Lung (tissue), 17 donors: ENCODE measurements at places on chromosomes 7 and 10. TPM values are rescaled to one million over a fixed set of nuclear protein-coding genes. Genes with fewer than 3 reads are reported as not detected.

Gene PSPH
- 7.8 TPM for polyA plus RNA-seq

Gene TMEM140
- 17.4 TPM for polyA plus RNA-seq

Gene PAPSS2
- polyA plus RNA-seq = 29.0 TPM

- H3K36me3 ChIP-seq = no peaks in the 10 kb centered on the region
- H3K4me3 ChIP-seq = no peak overlapping the region
- peak; percentile 86 for DNase-seq
- H3K27ac ChIP-seq = peak overlapping the region; percentile 89
- no peaks in the 10 kb centered on the region for H3K27me3 ChIP-seq
These were observed 10.7 kb downstream of the ESYT2 start for GRCh38 chr7:158818325-158819213.

GRCh38 chr7:77837275-77837674 lies 38.7 kb downstream of the PHTF2 start:
- H3K4me3 ChIP-seq = no peak overlapping the region
- DNase-seq = no peak
- H3K27me3 ChIP-seq = no peaks in the 10 kb centered on the region
- no peaks in the 10 kb centered on the region for H3K4me1 ChIP-seq
- H3K27ac ChIP-seq = no peak overlapping the region

- no peak overlapping the region for H3K4me3 ChIP-seq
- no peaks in the 10 kb centered on the region for H3K36me3 ChIP-seq
- DNase-seq = no peak
These were observed 66.3 kb upstream of the ZRANB1 start for GRCh38 chr10:124875596-124875995.

DNA sequence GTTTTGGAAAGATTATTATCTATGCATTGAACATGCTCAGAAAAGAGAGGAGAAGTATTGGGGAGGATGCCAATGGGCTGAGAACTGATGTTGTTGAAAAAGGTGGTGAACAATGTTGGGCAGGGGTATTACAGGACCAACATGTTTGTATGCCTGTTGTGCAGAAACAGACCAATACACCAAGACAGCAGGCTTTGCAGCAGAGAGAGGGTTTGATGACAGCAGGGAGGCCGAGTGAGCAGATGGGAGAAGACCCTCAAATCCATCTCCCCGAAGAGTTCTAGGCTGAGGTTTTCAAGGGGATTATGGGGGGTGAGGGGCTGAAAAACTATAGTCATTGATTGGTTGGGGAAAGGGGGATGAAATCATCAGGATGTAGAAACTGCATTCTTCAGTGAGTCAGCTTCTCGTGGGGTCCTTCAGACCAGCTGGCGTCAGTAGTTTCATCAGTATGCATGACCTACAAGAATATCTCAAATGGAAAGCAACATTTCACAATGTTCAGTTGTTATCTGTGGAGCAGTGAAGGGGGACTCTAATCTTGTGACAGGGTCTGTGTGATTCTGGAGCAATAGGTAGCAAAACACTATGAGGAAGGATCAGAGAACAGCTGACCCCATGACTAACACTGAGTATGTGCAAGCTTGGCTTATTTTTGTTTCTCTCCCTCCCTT lies 167.8 kb downstream of the BAMBI start:
- no peaks in the 10 kb centered on the region for H3K36me3 ChIP-seq
- H3K4me1 ChIP-seq = peaks cover 8% of the 10 kb centered on the region
- no peaks in the 10 kb centered on the region for H3K27me3 ChIP-seq
- DNase-seq = no peak

DNA sequence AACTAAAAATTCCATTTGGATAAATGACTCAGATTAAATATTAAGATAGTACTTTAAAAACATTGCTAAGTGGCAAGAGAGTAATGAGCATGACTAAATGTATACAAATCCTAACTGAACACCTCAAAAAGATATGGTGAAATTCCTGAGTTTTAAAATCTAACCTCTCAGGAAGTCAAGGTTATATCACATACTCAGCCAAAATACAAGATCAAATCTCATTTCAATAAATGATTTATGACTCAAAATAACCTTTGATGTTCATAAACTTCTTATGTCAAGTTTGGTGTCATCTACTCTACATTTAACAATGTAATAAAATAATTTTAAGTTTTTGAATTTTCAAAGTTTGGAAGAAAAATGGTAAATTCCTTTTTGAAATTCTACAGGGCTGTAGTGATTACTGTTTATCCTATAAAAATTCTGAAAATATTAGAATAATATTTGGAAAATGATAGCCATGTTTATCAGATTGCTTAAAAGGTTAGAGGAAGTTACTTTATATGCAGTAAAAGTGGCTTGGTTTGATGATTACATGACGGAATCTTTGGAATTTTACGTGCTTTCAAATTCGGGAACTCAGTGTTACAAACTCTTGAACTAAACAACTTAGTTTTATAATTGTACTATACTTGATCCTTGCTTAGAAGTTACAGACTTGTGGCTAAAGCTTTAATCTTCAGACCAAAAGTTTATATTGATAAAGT lies 43.7 kb downstream of the ASZ1 start:
- no peaks in the 10 kb centered on the region for H3K27me3 ChIP-seq
- H3K36me3 ChIP-seq = no peaks in the 10 kb centered on the region
- peaks cover 8% of the 10 kb centered on the region for H3K4me1 ChIP-seq
- H3K4me3 ChIP-seq = no peak overlapping the region
- no peak for DNase-seq
- H3K27ac ChIP-seq = no peak overlapping the region

GRCh38 chr10:63494951-63495350 lies 26.2 kb upstream of the REEP3 start:
- no peaks in the 10 kb centered on the region for H3K27me3 ChIP-seq
- peaks cover 8% of the 10 kb centered on the region for H3K4me1 ChIP-seq
- H3K36me3 ChIP-seq = no peaks in the 10 kb centered on the region
- DNase-seq = no peak

DNA sequence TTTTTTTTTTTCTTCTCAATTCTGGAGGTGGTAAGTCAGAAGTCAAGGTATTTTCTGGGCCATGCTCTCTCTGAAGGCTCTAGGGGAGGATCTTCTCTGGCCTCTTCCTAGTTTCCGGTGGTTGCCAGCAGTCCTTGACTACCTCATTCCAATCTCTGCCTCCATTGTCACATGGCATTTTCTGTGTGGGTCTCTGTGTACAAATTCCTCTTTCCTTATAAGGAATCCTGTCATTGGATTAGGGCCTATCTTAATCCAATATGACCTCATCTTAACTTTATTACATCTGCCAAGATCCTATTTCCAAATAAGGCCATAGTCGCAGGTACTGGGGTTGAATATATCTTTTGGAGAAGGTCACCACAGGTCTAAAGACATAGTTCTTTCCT lies 129.3 kb upstream of the PRR15 start:
- H3K27ac ChIP-seq = no peak overlapping the region
- H3K4me1 ChIP-seq = no peaks in the 10 kb centered on the region
- DNase-seq = no peak

DNA sequence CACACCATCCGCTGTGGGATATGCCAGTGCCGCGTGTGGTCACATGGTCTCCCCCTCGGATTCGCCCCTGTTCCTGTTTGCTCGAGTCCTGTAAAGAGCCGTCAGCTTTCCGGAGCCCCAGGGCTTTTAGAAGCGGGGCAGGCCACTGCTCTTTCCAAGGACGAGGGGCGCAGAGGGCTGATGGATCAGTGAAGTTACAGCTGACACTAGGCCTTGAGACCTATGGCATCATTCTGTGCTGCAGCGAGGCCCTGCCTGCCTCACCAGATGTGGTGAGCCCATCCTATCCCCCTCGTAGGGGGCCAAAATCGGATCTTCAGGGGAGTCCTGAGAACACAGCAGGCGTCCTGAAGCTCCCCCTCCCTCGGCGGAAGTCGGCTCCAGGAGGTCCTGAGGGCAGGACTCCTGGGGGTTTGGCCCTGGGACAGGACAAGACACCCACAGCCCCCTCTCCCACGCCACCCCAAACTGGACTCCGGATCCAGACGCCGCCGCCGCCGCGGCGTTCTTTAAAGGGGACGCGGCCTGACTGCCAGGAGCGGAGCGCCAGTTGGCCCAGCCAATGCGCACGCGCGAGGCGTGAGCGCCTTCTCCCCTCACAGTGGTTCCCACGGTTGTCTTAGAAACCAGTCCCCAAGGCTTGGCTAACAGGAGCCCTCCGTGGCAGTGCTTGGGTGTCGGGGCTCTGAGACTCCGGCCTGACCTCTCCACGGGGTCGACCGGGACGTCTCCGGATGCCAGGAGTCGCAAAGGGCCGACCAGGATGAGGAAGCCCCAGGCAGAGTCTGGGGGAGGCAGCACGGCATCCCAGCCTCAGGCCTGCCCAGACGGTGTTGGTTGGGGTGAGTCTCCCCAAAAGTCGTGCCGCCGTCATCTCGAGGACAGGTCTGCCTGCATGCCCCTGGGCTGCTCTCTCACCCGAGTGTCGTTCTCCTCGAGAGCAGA lies 371.7 kb downstream of the ZNF716 start:
- H3K4me1 ChIP-seq = no peaks in the 10 kb centered on the region
- H3K4me3 ChIP-seq = no peak overlapping the region
- H3K27ac ChIP-seq = no peak overlapping the region
- no peak for DNase-seq

DNA sequence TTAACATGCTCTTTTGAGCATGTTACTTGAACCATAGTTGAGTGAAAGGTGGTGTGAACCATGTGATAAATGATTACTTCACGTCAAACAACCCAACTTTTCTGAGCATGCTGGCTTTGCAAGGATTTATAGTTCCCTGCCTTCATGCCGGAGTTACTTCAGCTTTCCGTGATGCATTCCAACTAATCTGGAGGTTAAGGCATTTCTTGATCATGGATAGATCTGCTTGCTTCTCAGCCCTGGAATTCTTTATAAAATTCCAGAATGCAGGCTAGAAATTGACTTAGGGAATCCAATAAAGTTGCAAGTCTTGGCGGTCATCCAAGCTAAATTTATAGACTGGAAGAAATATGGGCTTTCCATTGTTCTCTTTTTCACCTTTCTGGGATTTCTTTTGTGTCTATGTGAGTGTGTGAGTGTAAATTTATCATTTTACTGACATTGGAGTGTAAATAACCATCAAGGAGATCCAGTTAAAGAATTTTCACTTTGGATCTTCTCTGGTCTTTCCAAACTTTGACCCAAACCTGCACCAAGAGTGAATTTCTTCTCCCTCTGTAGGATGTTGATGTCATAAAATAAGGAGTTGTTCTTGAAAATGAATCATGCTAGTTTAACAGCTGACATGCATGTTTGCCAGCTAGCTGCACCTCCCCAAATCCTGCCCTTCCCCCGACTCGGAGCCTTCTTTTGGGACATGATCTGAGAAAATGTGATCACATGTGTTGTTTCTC lies 289.0 kb downstream of the TWIST1 start:
- H3K27ac ChIP-seq = no peak overlapping the region
- H3K36me3 ChIP-seq = no peaks in the 10 kb centered on the region
- H3K27me3 ChIP-seq = no peaks in the 10 kb centered on the region
- no peak for DNase-seq
- no peak overlapping the region for H3K4me3 ChIP-seq
